ENCODE measurements at places on chromosomes 13 and 19.

- DNase-seq, result no peak
Measured at GRCh38 chr19:29172302-29172701, 40.6 kb downstream of the UQCRFS1 start.

- no peak for DNase-seq
Measured at GRCh38 chr13:70473907-70474306, 365.7 kb upstream of the KLHL1 start.

DNA sequence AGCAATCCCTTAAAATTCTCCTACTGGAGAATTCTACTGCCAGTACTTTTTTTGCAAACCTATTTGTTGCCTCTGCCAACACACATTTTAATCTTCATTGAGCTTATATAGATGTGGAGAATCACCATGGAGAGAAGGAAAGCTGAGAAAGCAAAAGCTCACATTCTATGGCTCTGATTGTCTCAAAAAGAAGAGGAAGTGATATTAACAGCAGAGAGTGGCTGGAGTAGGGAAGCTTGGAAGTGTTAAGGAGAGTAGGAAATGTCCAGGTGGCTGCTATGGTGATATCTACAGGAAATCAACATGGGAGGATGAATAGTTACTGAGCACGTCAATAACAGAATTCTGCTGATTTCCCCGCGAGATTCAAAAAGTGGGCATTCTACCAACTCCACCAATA lies 78.8 kb upstream of the TDRD3 start:
- DNase-seq, result no peak

DNA sequence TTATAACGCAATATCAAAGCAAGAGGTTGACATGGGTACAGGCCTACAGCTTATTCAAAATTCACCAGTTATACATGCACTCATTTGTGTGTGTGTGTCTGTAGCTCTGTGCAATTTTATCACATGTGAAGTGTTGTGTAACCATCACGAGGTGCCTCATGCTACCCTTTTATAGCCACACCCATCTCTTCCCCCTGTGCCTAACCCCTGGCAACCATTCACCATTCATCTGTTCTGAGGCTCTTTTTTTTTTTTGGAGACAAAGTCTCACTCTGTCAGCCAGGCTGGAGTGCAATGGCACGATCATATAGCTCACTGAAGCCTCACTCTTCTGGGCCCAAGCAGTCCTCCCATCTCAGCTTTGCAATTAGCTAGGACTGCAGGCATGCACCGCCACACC lies 78.4 kb downstream of the DPF1 start:
- DNase-seq, result no peak

GRCh38 chr19:6568816-6569215 lies 22.1 kb downstream of the CD70 start:
- no peak for DNase-seq

GRCh38 chr19:16726916-16727315 lies 7.3 kb downstream of the NWD1 start:
- no peak for DNase-seq

DNA sequence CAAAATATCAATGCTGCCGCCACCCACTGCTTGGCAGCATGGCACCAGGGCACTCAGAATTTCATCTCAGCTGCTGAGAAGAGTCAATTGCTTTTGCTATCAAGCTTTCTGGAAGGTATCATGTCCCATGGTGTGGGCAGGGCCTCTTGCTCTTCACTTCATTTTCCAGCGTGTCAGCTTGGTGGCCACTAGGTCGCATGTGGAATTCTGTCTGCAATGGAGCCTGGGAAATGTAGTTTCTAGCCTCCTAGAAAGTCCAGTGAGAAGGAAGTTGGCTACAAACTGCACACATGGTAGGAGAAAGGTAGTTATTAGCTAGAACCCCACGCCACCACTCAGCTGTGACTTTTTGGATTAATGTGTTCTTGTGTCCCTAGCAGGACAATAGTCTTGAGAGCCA lies 105.3 kb downstream of the MYO16 start:
- no peak for DNase-seq

DNA sequence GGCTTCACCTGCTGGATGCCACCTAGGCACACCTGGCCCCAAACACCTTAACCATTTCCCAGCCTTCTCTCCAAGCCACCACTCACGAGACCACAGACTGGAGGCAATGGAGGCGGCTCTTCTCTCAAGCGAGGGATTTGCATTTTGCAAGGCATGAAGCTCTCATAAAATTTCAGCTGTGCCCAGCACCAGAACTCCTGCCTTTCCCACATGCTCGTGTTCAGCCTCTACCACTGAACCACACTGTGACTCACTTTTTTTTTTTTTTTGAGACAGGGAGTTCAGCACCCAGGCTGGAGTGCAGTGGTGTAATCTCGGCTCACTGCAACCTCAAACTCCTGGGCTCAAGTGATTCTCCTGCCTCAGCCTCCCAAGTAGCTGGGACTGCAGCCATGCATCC lies 10.6 kb downstream of the NANOS3 start:
- DNase-seq, result no peak

DNA sequence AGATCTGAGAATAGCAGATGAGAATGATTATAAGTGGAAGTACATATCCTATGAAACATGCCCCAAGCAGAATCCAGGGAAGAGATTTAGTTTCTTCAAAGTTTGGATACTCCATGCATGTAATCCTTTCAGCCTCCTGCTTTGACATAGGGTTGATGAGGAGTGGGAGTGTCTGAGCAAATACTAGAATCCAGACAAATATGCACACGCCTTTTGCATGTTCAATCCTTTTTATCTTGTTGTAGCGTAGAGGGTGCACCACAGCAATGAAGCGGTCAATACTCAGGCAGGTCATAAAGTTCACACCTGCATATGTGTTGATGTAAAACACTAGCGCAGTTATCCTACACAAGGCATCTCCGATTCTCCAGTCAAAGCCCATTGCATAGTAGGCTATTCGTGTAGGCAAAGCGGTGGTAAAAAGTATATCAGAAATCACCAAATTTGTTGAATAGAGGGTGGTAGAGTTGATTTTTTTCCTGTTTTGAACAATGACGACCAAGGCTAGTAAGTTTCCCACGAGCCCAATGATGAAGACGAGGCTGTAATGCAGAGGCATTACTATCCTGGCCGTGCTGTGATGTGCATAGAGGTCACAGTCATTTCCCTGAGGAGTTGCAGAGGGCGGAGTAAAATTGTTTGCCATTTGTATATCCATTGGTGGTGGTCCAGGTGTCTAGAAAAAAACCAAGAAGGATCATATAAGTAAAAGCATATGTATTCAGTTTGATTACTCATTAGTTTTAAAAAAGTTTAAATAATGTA lies 11.5 kb downstream of the GPR183 start:
- DNase-seq, result no peak

- no peak for DNase-seq
Measured at GRCh38 chr13:107994137-107994536, 221.2 kb downstream of the LIG4 start.

- DNase-seq, result peak; percentile 10
Measured at GRCh38 chr13:48234566-48235340, 1.7 kb downstream of the ITM2B start.

GRCh38 chr19:5628919-5629481 lies 6.1 kb downstream of the SAFB start:
- DNase-seq, result no peak

DNA sequence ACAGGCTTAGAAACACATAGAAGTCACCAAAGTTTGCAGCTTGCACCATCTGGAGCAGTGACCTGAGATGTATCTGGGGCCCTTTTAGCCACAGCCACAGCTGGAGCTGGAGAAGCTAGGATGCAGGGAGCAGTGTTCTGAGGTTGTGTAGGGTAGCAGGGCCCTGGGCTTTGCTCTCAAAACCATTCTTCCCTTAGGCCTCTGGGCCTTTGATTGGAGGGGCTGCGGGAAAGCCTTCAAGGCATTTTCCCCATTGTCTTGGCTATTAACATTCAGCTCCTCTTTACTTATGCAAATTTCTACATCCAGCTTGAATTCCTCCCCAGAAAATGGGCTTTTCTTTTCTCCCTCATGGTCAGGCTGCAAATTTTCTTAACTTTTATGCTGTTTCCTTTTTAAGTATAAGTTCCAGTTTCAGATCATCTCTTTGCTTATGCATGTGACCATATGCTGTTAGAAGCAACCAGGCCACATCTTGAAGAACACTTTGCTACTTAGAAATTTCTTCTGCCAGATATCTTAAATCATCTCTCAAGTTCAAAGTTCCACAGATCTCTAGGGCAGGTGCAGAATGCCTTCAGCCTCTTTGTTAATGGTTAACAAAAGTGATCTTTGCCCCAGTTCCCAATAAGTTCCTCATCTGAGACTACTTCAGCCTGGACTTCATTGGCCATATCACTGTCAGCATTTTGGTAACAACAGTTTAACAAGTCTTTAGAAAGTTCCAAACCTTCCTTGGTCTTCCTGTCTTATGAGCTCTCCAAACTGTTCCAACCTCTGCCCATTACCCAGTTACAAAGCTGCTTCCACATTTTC lies 48.5 kb downstream of the NBEA start:
- DNase-seq, result no peak

DNA sequence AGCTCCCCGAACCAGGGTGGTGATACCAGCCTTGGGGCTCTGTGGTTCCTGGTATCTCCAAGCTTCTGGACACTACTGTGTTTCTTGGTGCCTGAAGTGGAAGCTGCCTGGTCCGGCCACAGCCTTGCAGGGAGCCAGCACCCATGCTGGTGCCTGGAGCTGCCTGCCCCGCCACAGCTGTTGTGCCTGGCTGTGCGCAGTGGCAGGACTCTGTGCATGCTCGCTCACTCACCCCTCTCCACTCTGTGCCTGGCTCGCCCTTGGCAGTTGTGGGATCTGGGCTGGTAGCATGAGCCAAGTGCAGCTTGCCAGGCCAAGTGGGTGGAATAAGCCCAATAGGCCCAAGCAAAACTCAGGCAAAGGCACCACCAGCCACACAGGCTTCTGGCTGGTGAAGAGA lies 1225.3 kb downstream of the SLITRK5 start:
- DNase-seq, result no peak

GRCh38 chr19:6362351-6362801 lies 1.0 kb downstream of the CLPP start:
- DNase-seq, result no peak

GRCh38 chr19:1807695-1808394 lies 4.2 kb downstream of the ATP8B3 start:
- DNase-seq, result no peak

GRCh38 chr13:80040981-80041317 lies 300.0 kb downstream of the SPRY2 start:
- no peak for DNase-seq

All from GM19239 (cell line).